Spleen (tissue), 13 donors: ENCODE measurements at places on chromosomes 2 and 18.

DNA sequence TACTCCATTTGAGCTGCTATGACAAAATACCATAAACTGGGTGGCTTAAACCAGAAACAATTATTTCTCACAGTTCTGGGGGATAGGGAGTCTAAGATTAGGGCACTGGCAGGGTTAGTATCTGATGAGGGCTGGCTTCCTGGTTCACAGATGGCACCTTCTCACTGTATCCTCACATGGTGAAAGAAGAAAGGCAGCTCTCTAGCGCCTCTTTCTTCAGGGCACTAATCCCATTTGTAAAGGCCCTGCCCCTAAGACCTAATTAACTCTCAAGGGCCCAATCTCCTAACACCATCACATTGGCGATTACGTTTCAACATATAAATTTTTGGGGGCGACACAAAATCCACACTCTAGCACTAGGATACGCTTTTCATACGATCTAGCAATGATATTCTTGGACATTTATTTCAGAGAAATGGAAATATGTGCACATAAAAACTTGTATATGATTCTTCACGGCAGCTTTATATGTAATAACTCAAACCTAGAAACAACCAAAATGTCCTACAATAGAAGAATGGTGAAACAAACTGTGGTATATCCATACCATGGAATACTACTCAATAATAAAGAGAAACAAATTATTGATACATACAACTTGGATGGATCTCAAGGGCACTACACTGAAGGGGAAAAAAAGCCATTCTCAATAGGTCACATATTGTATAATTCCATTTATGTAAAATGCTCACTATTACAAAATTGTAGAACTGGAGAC lies 111.0 kb downstream of the BCL2L11 start:
- DNase-seq = no peak

DNA sequence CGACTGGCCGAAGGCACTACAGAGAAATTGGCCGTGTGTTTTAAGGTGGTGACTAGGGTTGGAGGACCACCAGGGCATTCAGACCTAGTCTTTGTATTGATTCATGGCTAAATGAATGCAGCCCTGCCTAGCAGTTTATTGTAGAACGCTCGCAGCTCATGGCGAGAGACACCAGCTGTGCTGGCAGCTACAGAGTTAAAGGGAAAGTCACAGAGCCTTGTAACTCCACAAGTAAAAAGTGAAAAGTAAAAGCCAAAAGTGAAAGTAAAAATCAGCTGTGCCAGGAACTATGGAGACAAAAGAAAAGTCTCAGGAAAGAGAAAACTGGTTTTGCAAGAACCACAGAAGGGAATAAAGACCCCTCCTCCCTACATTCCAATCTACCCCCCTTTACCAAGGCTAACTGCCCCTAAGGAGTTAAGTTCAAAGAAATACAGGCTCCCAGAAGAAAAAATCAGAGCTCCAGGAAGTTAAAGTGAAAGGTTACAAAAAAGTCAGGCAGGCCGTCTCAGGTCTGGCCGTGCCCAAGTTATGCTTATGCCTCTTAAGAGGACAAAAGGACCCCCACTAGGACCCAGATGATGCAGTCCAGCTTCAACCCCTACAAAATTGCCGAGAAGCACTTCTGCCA lies 46.4 kb upstream of the SELENOI start:
- no peak for DNase-seq

- DNase-seq = no peak
These were observed 250.0 kb downstream of the SMAD2 start for GRCh38 chr18:47680488-47680887.

DNA sequence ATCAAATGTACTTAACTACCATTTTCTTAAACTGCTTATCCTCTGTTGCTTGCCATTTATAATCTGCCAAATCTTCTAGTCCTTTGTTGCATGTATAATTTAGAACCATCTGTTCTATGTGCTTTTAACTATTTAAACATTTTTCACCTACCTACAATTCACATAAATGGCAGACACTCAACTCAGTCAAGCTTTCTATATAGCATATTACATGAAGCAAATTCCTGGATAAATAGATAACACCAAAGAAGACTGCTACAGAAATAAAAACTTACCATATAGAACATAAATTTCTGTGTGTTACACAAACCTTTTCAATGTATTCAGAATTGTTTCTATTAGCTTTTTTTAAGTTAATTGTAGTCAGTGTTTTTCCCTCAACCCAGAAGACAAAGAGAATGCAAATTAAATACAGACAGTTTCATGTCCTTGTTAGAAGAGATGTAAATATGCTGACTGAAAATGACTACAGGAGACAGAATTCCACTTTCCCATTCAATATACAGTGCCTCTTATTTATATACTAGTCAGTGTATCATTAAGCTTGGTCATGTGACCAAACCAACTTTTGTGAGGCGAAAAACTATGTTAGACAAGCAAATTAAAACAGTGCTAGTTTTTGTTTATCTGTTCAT lies 2.6 kb downstream of the BAZ2B start:
- no peak for DNase-seq

DNA sequence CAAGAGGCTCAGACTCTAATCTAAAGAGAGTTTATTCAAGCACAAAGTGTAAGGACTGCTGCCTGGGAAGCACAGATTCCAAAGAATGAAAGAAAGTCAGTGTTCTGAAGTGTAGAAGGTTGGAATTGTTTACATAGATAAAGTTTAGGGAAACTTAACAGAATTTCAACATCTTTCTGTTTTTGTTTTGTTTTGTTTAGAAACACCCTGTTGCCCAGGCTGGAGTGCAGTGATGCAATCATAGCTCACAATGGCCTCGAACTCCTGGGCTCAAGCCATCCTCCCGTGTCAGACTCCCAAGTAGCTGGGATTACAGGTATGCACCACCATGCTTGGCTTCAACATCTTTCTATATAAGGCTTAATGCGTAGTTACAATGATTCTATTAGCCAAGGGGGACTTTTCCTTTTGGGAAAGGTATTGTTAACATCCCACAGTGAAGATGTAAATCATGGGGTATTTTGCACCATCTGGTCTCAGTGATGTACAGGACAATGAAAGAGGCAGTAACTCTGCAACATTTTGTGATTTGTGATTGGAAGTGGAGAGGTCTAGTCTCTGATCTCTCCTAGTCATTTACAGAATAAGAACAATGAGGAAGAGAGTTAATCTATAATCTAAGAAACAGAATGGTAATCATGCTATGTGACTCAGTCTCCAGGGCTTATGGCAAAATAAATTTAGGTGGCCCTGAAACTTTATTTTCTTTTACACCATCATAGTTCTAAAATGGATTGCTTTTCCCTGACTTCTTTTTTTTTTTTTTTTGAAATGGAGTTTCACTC lies 45.6 kb upstream of the MSH6 start:
- DNase-seq = no peak

- DNase-seq = no peak
These were observed 106.9 kb upstream of the THOC1 start for GRCh38 chr18:374721-375168.

GRCh38 chr18:44520981-44521667 lies 159.6 kb upstream of the SETBP1 start:
- DNase-seq = no peak

- no peak for DNase-seq
These were observed 167.4 kb upstream of the ETAA1 start for GRCh38 chr2:67229706-67230105.

GRCh38 chr2:168811696-168812095 lies 9.3 kb downstream of the NOSTRIN start:
- no peak for DNase-seq

GRCh38 chr2:170582751-170583463 lies 132.2 kb upstream of the SP5 start:
- DNase-seq = no peak

GRCh38 chr18:78102135-78102534 lies 852.5 kb downstream of the GALR1 start:
- DNase-seq = no peak

DNA sequence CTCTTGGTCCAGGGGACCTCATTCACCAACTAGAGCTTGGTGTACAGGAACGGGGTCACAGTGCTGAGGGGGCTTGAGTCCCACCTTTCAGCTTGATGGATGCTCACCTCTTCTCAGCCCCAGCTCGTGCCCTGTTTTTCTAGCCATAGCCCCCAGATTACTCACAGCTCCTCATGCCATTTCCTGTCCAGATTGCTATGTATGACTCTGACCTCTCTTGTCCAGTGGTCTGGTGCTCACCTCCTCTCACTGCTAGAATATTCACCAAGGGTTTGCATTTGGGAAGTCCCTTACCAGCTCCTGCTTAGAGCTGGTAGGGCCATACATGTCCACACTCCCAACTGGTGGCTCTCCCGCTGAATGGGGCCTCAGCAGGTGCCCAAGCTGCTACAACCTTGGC lies 5.9 kb downstream of the LBX2 start:
- DNase-seq = no peak

DNA sequence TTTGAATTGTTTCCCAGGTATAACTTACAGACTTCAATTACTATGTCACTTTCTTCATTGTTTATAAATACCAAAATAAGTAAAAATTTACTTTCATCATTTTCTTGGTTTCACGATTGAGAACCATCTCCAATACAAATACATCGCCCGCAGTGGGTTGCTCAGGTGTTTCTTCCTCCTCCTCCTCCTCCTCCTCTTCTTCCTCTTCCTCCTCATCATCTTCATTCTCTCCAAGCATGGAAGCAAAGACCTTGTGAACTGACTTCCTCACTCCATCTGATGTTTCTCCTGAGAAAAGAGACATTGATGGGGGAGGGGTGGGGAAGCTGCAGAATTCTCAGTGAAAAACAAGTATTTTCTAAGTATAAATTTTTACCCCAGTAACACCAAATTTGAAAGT lies 6.6 kb downstream of the GTF3C3 start:
- no peak for DNase-seq

DNA sequence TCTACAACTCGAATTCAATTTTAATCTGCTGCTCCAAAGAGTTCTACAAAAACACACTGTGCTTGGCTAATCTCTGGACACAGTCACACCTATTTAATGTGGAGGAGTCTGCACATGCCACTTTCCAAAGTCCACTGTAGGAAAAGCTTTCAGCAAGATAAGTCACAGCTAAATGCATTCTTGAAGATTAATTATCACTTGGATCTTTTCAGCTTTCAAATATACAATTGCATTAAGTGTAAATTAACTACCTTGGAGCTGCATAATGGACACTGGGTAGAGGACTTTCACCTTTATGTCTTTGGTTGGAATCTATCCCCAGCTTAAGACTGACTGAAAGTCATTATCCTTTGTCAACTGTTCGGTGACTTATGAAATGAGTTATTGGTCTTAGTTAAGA lies 565.1 kb downstream of the PIK3C3 start:
- no peak for DNase-seq

GRCh38 chr18:32930695-32931301 lies 158.0 kb upstream of the KLHL14 start:
- DNase-seq = no peak

- DNase-seq = no peak
These were observed 1.9 kb upstream of the KRCC1 start for GRCh38 chr2:88057437-88057844.

DNA sequence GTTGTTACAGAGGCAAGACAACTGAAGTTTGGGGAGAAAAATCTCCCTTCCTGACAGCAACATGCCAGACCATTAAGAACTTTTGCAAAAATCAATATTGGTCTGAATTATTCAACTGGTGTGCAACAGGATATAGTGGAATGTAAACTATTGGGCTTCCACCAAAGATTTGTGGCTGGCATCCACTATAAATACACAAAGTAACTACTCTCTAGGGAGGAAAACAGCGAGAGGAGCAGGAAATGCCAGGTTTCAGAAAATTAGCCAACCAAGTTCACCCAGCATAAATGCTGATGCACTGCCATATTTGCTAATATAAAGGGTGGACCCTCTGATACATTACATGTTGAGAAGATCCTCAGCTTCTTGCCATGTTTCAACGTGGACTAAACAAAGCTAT lies 267.6 kb upstream of the LYPD1 start:
- no peak for DNase-seq

- no peak for DNase-seq
These were observed 392.8 kb downstream of the TSN start for GRCh38 chr2:122148128-122148767.

- DNase-seq = no peak
These were observed 136.0 kb downstream of the CTIF start for GRCh38 chr18:48674758-48675351.

GRCh38 chr2:10482913-10483312 lies 34.8 kb upstream of the ODC1 start:
- DNase-seq = no peak

- DNase-seq = peak; percentile 92
These were observed 1.7 kb downstream of the INPP5D start for GRCh38 chr2:233061591-233062450.

DNA sequence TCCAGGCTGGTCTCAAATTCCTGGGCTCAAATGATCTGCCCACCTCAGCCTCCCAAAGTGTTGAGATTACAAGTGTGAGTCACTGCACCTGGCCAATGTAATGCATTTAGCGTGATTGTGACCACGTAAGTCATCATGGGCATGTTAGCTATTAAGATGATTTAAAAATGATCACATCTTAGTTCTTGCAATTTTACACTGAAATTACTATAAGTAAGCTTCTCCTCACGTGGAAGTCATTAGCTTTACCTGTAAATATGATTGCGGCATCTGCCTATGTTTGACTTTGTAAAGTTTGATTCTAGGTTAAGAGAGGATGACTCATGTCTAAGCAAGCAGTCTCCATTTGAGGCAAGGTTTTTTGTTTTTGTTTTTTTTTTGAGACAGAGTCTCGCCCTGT lies 85.5 kb downstream of the PMAIP1 start:
- DNase-seq = no peak

DNA sequence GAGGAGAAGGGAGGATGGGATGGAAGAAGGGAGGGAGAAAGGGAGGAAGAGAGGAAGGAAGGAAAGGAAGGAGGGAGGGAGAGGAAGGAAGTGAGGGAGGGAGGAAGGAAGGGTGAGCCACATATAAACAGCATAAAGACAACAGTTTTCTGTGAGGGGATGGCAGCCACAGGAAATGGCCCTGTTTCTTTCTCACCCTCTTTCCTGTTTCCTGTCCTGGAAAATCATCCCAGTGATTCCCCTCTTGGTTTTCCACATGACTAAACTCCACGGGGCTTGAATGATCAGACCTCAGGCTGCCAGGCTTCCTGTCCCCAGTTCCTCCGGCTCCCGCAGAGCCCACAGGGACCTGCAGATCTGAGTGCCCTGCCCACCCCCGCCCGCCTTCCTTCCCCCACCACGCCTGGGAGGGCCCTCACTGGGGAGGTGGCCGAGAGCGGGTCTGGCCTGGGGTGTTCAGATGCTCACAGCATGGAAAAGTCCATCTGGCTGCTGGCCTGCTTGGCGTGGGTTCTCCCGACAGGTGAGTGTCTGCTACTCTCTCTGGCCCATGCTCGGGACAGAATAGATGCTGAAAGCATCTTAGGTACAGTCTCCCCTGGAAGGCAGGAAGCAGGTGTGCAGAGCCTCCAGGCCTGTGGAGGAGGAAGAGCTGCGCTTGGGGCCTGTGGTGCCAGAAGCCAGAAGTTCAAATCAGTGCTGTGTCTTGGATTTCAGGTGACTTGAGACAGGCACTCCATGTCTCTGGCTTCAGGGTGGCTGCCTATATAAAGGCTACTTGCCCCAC lies at the start of gene SIGLEC15:
TSS of gene SIGLEC15 (plus strand) at position 418 of the 787 bp plus-strand sequence. CDS start at position 472, 54 bp downstream.
- peak; percentile 70 for DNase-seq
